Central memory CD8-positive, alpha-beta T cell (primary cell): ENCODE measurements at places on chromosomes 4 and X.

DNA sequence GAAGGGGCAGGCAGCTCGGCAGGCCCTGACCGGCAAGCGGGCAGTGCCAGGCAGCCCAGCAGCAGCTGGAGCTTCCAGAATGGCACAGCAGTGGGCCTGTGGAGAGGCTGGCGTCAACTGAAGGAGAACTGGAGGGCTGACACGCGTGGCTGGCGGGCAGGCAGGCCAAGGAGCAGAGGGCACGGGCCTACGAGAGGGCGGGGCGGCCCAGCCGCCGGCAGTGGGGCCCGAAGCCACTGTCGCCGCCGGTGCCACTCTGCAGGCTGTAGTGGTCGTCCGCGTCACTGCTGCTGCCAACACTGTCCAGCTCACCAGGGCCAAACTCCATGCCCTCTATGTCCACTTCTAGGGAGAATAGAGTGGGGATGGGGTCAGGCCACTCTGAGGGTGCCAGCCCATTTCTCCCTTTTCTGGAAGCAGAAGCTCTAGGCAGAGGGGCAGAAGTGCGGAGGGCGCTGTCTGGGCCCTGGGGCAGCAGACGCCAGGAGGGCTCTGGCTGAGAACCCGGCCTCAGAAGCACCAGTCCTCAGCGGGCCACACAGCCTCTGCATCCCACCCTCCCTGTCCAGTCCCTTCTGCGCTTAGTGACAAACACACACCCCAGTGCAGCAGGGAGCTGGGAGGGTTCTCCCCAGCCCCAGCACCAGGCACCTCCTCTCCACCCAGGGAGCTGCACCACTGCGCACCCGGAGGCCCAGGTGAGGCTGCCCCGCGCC is 8.6 kb upstream of the HAUS3 start:
- peak; percentile 8 for DNase-seq
- H3K27ac ChIP-seq, result no peak overlapping the region
- no peaks in the 10 kb centered on the region for H3K27me3 ChIP-seq
- peaks cover 50% of the 10 kb centered on the region for H3K36me3 ChIP-seq

DNA sequence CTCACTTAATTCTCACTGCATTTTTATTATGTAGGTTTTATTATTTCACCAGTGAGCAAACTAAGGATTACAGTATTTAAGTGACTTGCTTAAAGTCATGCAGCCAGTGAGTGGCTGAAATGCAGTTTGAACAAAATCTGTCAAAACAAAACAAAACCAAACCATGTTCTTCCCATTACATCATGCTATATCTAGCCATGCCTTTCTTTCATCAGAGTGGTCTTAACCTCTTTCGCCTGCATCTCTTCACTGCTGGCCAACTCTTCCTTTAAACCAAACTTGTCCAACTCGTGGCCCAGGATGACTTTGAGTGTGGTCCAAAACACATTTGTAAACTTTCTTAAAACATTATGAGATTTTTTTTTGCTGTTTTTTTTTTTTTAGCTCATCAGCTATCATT is 223.2 kb downstream of the PCDH7 start:
- no peaks in the 10 kb centered on the region for H3K36me3 ChIP-seq
- H3K27me3 ChIP-seq, result no peaks in the 10 kb centered on the region
- no peak overlapping the region for H3K27ac ChIP-seq

DNA sequence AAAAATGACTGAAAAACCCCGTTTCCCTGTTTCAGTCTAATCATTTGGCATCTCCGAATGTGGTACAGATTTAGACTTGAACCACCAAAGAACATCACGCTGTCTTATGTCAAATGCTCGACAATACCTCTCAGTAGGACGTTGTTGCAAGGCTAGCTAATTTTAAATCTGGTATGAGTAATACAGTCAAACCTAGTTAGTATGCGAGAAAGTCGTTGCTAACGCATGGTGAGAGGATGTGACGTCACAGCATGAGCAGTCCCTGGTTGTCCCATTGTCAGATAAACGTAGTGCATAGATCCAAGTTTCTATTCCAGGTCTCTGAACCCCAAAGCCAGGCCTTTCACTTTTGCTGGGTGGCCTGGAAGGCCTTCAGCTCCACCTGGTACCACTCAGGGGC is 44.7 kb downstream of the SETD7 start:
- no peak overlapping the region for H3K4me3 ChIP-seq
- no peak overlapping the region for H3K27ac ChIP-seq
- no peak for DNase-seq

- no peak for DNase-seq
- H3K4me1 ChIP-seq, result no peaks in the 10 kb centered on the region
- no peak overlapping the region for H3K27ac ChIP-seq
- H3K27me3 ChIP-seq, result no peaks in the 10 kb centered on the region
- no peak overlapping the region for H3K4me3 ChIP-seq
Observed at GRCh38 chr4:145186729-145187128, 6.3 kb upstream of the OTUD4 start.

DNA sequence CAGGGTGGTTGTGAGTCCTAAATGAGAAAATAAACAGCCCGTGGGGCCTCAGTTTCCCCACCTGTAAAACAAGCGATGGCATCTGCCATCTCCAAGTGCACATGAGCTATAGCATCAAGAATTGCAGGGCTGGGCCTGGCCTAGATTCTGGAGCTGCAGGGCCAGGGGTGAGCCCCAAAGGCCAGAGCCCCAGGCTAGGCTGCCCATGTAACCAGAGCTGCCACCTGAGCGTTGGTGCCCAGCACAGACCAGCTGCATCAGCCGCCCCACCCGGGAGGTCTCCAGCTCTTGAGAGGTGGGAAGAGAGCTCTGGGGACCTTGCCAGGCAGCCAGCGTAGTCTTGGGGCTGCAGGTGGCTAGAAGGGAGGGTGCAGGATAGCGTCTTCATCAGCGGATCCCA is 27.0 kb upstream of the GPR78 start:
- H3K27ac ChIP-seq, result no peak overlapping the region
- no peak overlapping the region for H3K4me3 ChIP-seq

DNA sequence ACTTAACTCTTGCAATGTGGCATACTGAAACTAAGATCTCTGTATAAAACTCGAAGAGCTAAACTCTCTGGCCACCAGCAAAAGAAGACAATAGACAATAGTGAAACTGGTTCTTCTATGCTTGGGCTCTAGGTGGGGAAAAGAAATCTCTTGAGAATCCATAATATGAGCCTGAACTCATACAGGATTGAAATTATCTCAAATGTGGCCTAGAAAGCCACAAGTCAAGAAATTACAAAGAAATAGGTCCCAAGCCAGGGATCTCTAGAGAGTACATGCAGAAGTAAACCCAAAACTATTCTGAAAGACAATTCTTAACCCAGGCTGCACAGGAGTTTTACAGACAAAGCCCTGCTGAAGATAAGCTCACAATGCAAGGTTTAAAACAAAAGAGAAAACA is 127.4 kb downstream of the ANAPC10 start:
- H3K27me3 ChIP-seq, result no peaks in the 10 kb centered on the region
- DNase-seq, result no peak
- no peak overlapping the region for H3K4me3 ChIP-seq
- peaks cover 2% of the 10 kb centered on the region for H3K36me3 ChIP-seq
- H3K4me1 ChIP-seq, result no peaks in the 10 kb centered on the region
- H3K27ac ChIP-seq, result no peak overlapping the region

DNA sequence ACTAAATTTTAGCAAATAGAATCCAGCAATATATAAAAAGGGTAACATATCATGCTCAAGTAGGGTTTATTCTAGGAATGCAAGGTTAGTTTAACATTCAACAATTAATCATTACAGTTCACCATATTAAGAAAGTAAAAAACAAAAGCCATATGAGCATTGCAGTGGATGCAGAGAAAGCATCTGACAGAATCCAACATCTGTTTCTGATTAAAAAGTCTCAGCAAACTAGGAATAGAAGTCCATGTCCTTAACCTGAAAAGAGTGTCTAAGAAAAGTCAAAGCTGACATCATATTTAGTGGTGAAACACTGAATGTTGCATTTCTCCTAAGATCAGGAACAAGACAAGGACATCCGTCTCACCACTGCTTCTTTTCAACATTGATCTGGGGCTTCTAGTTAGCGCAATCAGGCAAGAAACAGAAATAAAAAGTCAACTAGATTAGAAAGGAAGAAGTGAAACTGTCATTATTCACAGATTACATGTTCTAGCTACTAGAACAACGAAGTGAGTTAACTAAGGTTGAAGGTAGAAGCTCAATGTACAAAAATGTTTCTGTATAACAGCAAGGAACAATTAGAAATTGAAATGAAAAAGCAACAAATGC is 49.3 kb downstream of the MRPL1 start:
- DNase-seq, result no peak
- H3K36me3 ChIP-seq, result peaks cover 10% of the 10 kb centered on the region
- H3K4me3 ChIP-seq, result no peak overlapping the region
- H3K27ac ChIP-seq, result no peak overlapping the region
